Peyer's patch (tissue), 4 donors: ENCODE measurements at places on chromosomes 5 and 9.

DNA sequence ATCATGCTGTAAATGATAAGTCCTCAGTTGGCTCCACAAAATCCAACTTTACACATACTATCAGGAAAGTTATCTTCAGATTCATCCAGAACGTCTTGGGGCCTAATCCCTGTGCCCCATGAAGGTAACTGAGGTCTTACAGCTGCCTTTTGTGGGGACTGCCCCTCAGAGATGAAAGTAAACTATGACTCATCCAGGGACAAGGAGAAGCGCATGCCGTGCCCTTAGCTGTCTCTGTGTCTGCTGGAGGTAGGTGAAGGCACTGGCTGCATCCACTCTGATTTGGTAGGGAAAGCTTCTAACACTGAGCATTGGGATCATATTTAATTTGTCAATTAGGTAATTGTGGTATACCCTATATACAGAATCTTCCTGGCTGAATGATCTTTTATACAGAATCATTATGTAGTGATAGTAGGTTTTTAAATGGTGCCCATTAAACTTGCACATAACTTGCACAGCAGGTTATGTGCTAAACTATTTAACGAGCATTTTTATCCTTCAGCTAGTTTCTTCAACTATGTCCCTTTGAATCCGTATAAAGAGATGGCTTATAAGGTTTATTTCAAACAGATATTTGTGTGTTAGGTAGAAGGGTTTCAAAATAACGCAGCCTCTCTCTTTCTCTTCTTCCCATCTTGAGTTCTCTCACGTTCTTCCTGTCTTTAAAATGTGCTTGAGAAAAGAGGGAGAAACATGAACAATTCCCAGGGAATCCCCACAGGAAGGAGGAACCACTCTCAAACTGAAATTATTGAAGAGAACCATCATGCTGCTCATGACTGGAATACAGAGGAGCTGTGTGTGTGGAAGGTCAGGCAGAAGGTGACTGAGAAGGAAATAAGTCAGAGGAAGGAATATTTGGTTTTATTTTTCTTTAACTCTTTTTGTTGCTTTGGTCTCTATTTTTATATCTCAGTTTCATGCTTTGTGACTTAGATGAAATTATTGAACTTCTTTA is 250.9 kb downstream of the CD180 start:
- DNase-seq = no peak

DNA sequence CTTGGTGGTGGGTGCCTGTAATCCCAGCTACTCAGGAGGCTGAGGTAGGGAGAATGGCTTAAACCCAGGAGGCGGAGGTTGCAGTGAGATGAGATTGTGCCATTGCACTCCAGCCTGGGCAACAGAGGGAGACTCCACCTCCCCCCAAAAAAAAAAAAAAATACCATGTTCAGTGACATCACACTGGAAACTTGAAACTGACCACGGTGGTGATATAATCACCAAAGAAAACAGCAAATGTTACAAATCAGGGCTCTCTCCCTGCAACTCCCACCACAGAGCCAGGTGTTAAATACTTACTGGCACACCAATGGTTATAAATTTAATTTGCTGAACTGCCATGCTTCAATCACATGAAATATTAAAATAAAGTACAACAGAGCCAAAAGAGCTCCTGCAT is 81.4 kb downstream of the ZNF608 start:
- no peak for DNase-seq

- DNase-seq = no peak
These were observed 29.9 kb downstream of the SKP1 start for GRCh38 chr5:134146651-134147518.

DNA sequence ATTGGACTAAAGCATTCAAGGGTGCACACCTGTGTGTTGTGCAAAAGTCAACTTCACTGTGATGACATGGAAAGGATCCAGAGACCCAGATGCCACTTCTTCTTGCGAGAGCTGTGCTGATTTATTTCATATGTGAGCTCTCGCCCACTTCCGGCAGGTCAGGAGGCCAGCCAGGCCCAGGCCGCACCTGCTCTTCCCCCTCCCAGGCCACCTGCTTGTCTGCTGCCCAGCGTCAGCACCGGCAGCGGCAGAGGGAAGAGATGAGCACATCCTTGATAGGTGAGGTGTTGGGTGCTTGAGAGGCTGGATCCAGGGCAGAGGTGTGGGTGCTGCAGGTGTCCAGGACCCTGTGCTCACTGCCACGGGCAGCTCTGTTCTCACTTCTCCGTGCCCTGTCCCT is 242.9 kb downstream of the FANCC start:
- DNase-seq = no peak

- no peak for DNase-seq
These were observed 29.4 kb downstream of the ZCCHC7 start for GRCh38 chr9:37149666-37150308.

- no peak for DNase-seq
These were observed 232.3 kb upstream of the PTGER4 start for GRCh38 chr5:40447438-40447837.

- DNase-seq = no peak
These were observed 314.0 kb downstream of the PIK3R1 start for GRCh38 chr5:68529581-68529980.

- peak; percentile 51 for DNase-seq
These were observed 59.0 kb downstream of the MAP1B start for GRCh38 chr5:72166070-72166979.

GRCh38 chr5:109744261-109744660 is 54.5 kb downstream of the MAN2A1 start:
- no peak for DNase-seq

DNA sequence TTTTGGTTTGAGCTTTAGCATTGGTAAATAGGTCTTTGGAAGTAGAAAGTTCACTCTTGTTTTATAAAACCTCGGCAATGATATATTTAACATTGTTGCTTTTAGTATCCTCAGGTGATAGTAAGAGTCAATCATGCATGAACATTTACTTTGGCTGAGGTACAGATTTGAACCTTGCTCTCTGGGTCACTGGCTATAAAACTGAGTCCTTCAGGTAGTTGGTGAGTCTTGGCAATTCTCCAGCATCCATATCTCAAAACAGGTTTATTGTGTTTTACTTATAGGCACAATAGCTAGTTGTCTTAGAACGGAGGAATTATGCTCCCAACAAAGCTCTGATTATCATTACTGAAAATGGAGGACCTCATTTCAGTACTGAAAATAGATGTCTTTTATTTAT is 75.1 kb downstream of the MAT2B start:
- peak; percentile 54 for DNase-seq

- DNase-seq = no peak
These were observed 463.9 kb upstream of the CDH9 start for GRCh38 chr5:27502236-27502635.

DNA sequence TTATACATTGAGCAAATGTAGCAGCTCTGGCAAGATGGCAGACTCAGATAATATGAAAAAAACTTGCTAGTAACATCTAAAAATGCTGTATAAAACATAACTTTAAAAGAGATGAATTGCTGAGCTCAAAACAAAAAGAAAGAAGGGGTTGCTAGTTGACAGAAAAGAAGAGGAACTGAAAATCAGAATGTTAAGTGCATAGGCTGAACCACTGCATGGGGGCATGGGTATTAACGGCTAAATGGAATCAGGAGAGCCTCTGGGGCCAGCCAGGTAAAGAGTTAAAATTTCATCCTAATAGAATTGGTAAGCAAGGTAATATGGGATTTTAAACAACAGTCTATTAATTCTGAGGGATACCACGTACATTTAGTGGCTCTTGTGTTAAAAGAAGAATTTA is 146.8 kb downstream of the SMC2 start:
- DNase-seq = no peak

DNA sequence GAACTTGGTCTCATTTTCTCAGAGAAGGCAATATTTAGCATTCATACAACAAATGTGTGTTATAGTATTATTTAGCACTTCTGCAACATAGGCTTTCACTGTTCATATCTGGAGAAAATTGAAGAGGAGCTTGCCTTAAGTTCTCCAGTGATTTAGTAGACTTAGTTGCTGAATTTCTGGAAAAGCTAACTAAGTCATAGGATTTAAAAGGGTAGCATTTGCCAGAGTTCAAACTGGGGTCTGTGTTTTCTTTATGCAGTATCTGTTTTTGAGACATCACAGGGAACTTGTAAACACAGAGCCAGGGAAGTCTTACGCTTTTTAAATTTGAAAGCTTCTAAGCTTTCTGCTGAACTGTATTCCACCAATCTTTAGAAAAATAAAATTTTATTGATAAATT is 8.7 kb upstream of the PCSK5 start:
- no peak for DNase-seq

DNA sequence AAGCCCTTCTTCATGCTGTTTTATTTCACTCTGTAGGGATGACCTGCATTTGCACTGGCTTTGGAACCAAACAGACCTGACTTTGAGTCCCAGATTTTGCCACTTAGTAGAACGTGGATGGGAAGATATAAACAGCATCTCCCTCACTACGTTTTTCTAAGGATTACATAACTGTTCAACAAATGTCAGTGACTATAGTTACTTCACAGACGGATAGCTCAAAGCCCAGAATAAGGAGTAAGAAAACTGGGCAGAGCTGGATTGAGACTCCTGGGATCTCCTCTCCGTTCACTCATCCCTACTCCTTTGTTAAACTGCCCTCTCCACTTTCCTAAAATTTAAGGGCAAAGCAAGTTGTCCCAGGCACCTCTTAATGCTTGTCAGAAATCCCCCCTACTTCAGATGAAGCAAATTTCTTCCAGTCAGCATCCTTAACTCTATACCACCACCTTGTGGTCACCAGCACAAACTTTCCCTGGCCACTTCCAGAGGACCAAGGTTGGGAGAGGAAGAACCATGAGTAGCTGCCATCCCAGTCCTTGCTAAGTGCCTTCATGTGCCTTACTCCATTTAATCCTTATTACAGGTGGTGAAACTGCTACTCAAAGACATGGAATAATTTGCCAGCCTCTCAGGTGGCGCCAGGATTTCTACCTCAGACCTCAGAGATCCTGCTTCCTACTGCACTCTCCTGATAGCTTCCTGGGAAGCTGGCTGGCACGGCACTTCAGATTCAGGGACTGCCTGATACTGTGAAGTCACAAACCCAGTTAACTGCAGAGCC is 38.4 kb downstream of the EGR1 start:
- peak; percentile 63 for DNase-seq

DNA sequence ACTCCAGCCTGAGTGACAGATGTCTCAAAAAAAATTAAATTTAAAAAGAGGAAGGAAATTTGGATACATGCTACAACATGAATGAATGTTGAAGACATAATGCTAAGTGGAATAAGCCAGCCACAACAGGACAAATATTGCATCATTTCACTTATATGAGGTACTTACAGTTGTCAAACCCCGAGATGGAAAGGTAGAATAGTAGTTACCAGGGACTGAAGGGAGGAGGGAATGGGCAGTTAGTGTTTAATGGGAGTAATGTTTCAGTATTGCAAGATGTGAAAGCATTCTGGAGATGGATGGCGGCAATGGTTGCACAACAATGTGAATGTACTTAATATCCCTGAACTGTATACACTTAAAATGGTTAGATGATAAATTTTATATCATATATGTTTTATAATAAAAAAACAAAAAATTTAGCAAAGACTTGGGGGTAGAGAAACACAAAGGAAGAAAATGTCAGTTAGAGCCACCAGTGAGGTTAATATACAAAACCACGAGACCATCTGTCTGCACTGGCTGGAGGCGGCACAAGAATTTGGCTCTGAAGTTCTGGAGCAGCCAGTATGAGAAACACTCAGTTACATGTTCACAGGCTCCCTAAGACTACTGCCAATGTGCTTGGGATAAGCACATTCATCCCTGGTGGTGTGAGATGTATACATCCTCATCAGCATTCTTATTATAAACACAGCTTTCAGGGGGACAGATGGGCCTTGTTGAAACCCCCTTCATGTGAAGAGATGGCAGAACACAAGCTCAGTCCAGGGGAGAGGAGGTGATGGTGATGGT is 37.0 kb upstream of the RPS23 start:
- DNase-seq = no peak

GRCh38 chr5:14071433-14071832 is 71.7 kb upstream of the TRIO start:
- no peak for DNase-seq

DNA sequence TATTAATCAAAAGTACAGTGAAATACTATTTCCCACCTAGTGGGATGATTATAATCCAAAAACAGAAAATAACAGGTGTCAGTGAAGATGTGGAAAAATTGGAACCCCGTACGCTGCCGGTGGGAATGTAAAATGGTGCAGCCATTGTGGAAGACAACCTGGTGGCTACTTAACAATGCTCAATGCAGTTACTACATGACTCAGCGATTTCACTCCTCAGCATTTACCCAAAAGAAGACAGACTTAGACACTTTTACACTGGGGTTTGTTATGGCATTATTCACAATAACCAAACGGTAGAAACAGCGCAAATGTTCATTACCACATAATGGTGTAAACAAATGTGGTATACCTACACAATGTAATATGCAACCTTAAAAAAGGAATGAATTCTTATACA is 23.9 kb downstream of the SECISBP2 start:
- no peak for DNase-seq

DNA sequence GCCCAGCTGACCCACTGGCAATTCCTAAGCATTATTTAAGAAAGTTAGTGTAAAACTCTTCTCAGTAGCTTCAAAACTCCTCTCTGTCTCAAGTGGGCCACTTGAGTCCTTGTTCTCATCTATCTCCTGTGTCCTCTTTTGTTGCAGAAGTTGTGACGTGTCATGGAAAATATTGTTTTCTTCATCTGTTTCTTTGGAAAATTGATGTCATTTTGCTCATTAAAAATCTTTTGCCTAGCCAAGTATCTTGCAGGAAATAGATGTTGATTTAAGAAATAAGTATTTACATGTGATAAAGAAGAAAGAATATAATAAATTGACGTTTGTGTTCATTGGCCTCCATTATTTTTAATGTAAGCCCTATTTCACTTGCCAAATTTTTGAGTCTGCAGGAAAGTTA is 1158.4 kb upstream of the SEMA6A start:
- DNase-seq = no peak

DNA sequence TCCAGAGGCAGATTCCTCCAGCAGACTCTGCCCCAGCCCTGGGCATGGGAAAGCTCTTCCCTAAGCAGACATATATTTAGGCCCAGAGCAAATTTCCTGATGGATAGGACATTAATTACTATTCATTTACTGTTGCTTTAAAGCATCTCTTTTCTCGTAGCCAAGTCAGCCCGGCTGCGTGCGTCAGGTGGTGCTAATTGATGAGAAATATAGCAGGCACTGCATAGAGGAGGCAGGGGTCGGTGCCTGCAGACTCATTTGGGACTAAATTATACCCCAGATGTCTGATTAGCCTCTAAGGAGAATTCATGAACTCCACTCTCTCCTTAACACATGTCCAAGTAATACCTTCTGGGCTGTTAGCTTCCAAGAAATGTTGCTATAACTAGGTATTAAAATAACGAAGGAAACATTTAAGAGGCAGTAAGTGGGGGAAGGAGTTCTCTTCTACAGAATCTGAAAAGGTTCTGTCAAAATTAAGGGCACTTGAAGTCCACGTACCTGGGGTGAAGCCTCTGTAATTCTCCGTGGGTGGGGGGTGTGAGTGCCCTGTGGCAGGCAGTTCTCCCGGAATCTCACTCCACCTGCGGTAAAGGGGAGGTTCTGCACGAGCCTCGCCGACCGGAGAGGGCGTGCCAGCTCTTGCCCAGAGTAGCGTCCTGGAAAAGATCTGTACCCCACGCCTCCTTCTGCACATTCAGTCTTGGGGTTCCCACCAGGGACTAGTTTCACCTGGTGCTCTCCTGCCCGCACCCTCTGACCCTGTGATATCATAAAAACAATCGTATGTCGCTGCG is 115.9 kb upstream of the FCN2 start:
- DNase-seq = no peak

- DNase-seq = no peak
These were observed 757 bp downstream of the ANKRD34B start for GRCh38 chr5:80569086-80569960.
